ENCODE measurements at places on chromosomes 2 and 18. TPM values are rescaled to one million over a fixed set of nuclear protein-coding genes. Genes with fewer than 3 reads are reported as not detected.

Gene OR6B3
- not detected for total RNA-seq

Gene ACOXL
- not detected for total RNA-seq

Gene GALNT14
- not detected for total RNA-seq

Gene ELOA2
- not detected for total RNA-seq

Gene ZBTB14
- 37.0 TPM for total RNA-seq

Gene ZNF892
- total RNA-seq: 2.9 TPM

Gene FBXO15
- total RNA-seq: 2.2 TPM

All from T-cell (primary cell).